ENCODE measurements at places on chromosomes 5 and 9. TPM values are rescaled to one million over a fixed set of nuclear protein-coding genes. Genes with fewer than 3 reads are reported as not detected.

OGN gene
- not detected for total RNA-seq

CATSPER3 gene
- total RNA-seq, result under 0.01 TPM

UHRF2 gene
- total RNA-seq, result 49.0 TPM

MSANTD3 gene
- 56.0 TPM for total RNA-seq

PPP2R2B gene
- total RNA-seq, result not detected

NIPBL gene
- 33.9 TPM for total RNA-seq

PRLR gene
- total RNA-seq, result not detected

ISCA1 gene
- 33.1 TPM for total RNA-seq

OBP2B gene
- total RNA-seq, result not detected

IL4 gene
- not detected for total RNA-seq

CBY3 gene
- 0.09 TPM for total RNA-seq

KLF9 gene
- 23.5 TPM for total RNA-seq

TNFSF15 gene
- 0.26 TPM for total RNA-seq

HSPA9 gene
- 204 TPM for total RNA-seq

LHX3 gene
- total RNA-seq, result not detected

MTAP gene
- 12.9 TPM for total RNA-seq

AK1 gene
- total RNA-seq, result 17.6 TPM

CCDC192 gene
- total RNA-seq, result not detected

LIFR gene
- total RNA-seq, result 46.1 TPM

CAMLG gene
- 43.2 TPM for total RNA-seq

NTNG2 gene
- 0.60 TPM for total RNA-seq

CPLANE1 gene
- total RNA-seq, result 15.0 TPM

COL15A1 gene
- total RNA-seq, result 0.33 TPM

DND1 gene
- 0.09 TPM for total RNA-seq

BTNL9 gene
- 0.11 TPM for total RNA-seq

NTRK2 gene
- total RNA-seq, result under 0.01 TPM

QRFP gene
- not detected for total RNA-seq

TAS2R1 gene
- not detected for total RNA-seq

BHMT2 gene
- total RNA-seq, result 2.7 TPM

SLC44A1 gene
- 13.8 TPM for total RNA-seq

PCDHGA12 gene
- total RNA-seq, result 1.5 TPM

CCIN gene
- total RNA-seq, result 0.11 TPM

BSPRY gene
- not detected for total RNA-seq

AQP7 gene
- not detected for total RNA-seq

ARHGEF39 gene
- 0.17 TPM for total RNA-seq

FAM221B gene
- not detected for total RNA-seq

FOXE1 gene
- total RNA-seq, result not detected

HAVCR2 gene
- 1.5 TPM for total RNA-seq

ANAPC2 gene
- 20.9 TPM for total RNA-seq

FAM114A2 gene
- 29.7 TPM for total RNA-seq

RPS14 gene
- total RNA-seq, result 3,901 TPM

NEUROG1 gene
- total RNA-seq, result not detected

TRPM3 gene
- 0.11 TPM for total RNA-seq

GMCL2 gene
- total RNA-seq, result not detected

GRM6 gene
- total RNA-seq, result not detected

Data from dermis lymphatic vessel endothelial cell (primary cell).